MG63 (cell line): ENCODE measurements at places on chromosomes 3 and 15. TPM values are rescaled to one million over a fixed set of nuclear protein-coding genes. Genes with fewer than 3 reads are reported as not detected.

- no peak for DNase-seq
Observed at GRCh38 chr15:62912808-62913207, 129.7 kb upstream of the TPM1 start.

DNA sequence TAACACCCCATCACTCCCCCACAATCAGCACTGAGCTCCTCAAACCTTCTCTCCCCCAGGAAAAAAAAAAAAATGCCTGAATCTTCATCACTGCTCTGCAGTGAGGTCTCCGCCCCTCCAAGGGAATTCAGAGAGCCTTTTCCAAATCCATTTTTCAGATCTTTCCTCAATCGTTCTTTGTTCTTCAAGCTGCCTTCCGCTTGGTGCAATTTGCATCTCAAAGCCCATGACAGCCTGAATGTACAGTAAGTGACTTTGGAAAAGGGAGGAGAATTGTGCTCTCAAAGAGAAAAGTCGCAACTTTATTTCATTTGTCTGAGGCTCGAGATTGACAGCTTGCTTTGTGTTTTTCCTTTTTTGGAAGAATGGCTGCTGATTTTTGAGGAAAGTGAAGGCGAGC lies 75.0 kb downstream of the CORO2B start:
- DNase-seq = no peak

DNA sequence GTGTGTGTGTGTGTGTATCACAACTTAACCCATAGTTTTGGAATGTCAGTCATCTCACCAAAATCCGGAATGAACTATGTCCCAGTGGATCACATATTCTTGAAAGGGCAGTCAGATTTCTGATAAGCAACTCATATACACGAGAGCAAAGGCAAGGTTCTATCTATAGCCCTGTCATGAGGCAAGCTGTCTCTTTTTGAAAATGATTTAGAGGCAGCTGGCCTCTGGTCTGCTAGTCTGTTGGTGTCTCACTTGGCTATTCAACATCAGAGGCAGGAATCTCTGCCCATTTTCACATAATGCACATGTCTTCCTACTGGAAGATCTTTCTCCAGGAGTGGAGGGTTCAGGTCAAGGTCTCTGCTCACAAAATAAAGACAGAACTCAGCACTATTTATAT lies 79.8 kb downstream of the CNTN6 start:
- DNase-seq = no peak

DNA sequence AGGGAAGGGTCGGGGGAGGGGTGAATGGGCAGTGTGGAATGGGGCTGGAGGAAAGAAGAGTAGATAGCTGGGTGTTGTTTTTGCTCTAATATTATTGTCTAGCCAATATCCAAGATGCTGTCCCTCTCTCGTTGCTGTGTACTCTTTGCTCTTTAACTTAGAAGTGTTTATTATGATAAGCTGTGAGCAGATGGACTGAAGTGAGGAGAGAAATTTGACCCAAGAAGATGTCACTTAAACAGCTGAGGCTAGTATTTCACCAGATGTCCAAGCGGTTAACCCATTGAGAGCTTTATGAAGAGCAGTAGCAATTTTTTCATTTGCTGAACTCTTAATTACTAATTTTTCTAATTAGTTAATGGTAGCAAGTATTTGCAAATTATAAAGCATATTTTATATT lies 212.2 kb upstream of the TP63 start:
- no peak for DNase-seq

DNA sequence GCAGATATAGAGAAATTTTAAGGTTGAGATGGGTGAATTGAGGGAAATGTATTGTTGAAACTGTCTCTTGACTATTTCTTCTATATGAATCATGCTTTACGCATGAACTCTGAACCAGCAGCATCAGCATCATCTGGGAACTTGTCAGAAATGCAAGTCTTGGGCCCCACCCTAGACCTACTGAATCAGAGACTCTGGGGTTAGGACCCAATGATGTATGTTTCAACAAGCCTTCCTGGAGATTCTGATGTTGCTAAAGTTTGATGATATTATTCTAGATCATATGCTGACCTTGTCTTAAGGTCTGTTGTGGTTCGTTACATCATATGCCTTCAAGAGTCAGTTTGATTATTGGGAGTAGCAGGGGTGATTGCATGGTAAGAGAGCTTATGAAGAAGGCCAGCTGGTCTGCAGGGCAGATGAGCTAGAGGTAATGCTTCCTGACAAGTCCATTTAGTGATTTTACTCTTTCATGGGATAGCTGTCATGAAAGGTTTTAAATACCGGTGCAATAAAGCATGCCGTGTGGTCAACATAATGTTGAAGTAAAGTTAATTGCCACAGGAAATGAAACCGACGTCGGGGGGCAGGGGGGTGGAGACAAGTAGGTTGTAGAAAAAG lies 152.4 kb upstream of the MRPL3 start:
- no peak for DNase-seq

GRCh38 chr3:164890061-164890460 lies 188.2 kb downstream of the SI start:
- DNase-seq = no peak

DNA sequence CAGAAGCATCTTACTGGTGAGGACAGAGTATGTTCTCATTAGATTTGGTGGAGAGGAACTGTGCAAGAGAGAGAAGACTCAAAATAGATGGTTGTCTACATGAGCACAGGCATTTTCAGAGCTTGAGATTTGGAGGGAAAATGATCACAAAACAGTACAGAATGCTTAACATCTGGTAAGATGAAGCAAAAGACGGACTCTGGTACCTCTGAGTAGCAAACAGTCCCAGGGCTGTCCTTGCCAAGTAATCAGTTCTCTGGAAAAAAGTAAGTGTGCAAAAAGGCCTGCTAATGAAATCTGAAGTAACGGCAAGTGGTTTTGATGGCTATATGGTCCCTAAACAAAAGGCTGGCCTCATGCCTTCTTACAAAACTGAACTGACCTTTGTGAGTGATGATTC lies 414.2 kb downstream of the CNTN4 start:
- no peak for DNase-seq

GRCh38 chr3:122996038-122996580 lies 31.5 kb downstream of the SEMA5B start:
- no peak for DNase-seq

GRCh38 chr3:186651678-186652215 lies 11.5 kb downstream of the FETUB start:
- DNase-seq = no peak

DNA sequence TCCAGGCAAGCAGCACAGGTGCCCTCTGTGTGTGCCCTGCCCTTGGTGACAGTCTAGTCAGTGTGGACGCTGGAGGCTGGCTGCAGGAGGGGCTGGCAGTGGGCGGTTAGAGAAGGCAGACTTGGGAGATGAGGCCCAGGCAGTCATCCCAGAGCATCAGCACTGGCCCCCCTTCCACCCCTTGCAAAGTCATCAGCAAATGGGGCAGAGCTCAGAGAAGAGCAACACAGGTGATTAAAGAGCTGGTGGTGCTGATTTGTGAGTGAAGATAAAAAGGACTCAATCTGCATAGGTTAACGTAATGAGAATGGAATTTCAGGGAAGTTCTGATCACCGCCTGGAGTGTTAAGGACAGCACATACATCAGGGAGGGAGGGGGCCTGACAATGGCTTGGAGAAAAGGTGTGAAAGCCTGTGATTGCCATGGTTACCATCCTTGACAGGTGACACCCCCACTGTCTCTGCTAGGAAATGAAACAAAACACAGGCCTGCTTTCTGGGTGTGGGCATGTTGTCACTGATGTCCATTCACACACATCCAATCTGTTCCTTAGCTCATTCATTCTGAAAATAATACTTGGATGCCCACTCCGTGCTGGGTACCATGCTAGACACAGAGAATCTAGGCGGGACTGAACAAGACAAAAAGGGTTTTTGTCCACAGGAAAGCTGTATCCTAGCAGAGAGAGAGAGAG lies 269.6 kb upstream of the ST8SIA2 start:
- no peak for DNase-seq

Gene GOLGA8H
- 0.13 TPM in 1 of 2 replicates, not detected in the other for total RNA-seq

Gene GALNT15
- total RNA-seq = not detected in 2 replicates

Gene ISLR2
- not detected in 2 replicates for total RNA-seq

Gene BLOC1S6
- 57.1 and 154 TPM in 2 replicates for total RNA-seq

Gene SCN11A
- total RNA-seq = not detected in 2 replicates
